ENCODE measurements at places on chromosomes 5 and 9. TPM values are rescaled to one million over a fixed set of nuclear protein-coding genes. Genes with fewer than 3 reads are reported as not detected.

The WHRN gene
- total RNA-seq: 1.9 TPM

The ITGA2 gene
- 0.61 TPM for total RNA-seq

The TMEM174 gene
- not detected for total RNA-seq

The PCDHB7 gene
- total RNA-seq: not detected

The PIP5KL1 gene
- total RNA-seq: 1.9 TPM

The NOXA1 gene
- 1.7 TPM for total RNA-seq

The RASGRF2 gene
- total RNA-seq: 8.2 TPM

DNA sequence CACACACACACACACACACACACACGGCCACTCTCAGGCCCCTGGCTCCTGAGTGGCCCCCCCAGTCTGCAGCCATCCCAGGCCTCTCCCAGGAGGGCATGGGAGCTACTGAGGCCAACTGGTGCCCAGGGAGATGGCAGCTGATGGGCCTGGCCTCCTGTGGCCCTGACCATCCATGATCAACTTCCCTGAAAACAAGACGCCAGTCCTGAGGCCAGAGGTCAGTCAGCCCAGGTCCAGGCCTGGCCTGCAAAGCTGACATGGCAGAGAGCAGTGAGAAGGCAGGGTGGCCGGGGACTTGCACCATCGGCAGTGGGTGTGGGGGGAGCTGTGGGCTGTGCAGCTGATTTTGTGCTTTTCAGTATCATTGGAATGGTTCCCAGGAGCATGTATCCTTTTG is 47.0 kb downstream of the SARDH start:
- no peak for DNase-seq

DNA sequence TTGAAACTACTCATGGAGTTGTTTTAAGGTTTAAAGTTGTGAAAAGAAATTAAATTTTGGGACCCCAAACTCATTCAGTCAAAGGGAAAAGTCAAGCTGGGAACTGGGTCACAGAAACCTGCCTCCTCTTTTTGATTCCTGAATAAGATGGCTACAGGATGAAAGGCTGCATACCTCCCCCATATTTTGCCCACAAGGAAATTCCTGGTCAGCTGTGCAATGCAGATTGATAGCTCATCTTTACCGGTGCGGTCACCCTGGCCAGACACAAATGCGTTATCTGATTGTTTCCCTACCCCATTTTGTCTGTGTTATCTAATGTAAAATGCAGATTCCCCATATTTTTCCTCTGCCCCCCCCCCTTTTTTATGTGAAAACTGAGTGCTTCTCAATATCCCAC is 1.3 kb downstream of the HAVCR2 start:
- no peak for DNase-seq

DNA sequence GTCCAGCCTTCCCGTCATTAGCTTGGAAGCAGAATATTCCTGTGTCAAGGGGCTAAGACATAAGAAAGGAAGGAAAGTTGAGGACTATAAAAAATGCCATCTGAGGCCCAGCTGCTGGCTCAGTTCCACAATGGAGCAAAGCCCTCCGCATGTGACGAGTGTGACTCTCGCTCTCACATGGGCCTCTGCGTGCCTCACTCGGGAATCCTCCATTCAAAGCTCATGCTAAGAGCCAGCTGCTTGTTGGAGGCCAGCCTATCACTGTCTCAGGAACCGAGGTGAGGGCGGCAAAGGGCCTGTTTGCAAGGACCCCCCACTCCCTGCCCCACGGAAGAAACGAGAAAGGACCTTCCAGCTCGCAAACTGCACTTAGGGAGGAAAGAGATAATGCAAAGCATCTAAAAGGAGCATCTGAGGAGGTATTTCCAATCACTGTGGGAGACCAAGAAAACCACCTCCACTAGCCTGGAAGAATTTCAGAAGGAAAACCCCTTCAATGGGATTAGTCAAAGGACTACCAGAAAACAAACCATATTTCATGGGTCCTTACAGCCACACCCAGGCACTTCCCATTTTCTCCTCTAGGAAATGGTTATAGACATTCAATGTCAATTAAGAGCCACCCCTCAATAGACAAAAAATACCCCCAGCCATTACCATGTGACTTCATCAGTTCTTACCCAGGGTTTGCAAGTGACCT is 95.3 kb downstream of the PRRT1B start:
- no peak for DNase-seq

DNA sequence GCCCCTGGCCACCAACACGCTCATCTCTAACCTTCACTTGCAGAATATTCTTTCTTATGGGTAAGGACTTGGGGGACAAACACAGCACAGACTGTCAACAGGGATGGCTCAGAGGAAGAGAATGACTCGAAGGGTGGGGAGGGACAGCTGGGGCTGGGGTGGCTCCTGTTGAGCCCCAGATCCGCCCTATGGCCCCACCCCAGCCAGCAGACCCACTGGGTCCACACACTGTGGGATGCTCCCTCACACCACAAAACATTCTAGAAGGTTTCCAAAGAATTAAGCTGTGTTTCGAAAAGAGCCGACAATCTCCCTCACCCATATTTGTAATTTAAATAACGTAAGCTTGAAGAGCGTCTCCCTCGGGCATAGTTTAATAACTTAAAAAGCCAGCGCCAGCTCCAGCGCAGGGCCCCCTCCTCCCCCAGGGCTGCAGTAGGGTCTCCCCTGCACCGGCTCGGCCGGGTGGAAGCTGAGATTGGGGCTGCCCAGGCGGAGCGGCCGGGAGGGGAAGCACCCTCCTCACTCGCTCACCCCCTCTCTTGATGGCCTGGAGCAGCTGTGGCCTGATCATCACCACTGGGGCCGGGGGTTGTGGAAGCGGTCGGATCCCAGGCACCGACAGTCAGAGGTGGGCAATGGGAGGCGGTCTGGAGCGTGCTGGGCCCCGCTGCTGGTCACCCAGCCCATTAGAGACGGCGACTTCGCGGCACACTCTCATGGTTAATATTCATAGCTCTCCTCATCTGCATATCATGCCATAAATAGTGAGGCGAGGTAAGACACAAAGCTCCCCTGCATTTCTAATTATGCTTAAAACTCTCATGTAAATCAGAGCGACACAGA is 37.6 kb downstream of the NACC2 start:
- DNase-seq: no peak

DNA sequence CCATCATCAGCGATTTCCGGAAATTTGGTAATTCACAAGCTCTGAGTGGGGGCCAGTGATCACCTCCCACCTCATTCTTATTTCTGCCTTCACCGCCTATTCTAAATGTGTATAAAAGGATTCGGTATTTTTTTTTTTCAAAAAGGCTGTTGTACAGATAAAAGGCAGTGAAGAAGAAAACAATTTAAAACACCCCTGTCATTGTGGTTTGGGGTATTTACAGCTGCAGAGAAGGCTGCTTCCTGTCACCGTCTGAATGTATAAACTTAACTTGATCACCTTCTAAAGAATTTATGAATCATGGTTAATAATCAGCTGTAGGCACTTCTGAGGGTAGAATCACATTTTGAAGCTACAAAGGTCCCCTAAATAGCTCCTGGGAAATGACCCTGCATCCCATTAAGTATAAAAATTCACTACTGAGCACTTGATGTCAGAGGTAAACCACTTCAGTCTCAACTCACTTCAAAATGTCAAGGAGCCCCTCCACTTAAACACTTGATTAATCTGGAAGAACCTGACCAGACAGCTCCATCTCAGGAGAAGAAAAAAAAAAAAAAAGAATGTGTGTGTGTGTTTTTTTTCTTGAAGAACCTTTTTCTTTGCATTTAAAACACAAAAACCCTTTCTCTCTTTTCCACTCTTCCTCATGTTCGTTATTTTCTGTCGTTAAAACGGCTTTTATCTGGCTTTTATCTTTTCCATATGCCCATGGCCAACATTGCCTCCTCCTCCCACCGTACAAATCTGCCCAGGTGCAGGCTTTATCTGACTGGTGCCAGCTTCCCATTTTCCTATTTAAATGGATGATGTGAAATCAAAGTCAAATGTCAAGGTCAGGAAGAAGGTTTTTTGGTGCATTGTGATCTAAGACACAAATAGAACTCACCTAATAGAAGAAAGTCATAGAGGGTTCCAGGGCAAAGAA is 291.2 kb downstream of the IRX1 start:
- DNase-seq: no peak

GRCh38 chr9:98034593-98035546 is 21.7 kb upstream of the NANS start:
- peak; percentile 96 for DNase-seq

DNA sequence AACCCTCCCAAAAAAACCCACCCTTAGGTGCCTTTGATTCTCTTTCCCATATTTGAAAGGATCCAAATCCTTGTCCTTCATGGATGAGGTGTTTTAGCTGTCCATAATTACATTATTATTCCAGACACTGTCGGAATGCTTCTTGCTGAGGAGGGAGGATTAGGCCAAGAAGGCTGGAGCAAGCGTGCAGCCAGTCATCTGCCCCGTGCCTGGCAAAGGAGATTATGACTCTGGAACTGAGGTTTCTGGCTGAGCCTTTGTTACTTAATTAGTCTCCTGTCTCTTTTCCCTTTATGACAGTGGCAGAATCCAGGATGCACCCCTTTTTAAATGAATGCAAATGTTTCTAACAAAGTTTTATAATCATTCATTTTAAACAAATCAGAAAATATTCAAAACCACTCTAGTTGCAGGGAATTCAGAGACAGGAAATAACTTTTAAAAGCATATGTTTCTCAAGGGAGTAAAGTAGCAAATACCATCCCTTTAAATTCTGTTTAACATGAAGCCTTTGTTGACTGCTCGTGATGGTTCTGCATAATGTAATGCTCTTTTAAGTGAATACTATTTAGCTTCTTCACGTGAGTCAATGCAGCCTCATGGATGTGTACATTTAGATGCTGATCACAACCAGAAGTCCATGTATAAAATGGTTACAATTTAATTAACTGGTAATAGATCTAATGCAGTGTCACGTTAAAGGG is 69.8 kb downstream of the GALNT10 start:
- DNase-seq: no peak

DNA sequence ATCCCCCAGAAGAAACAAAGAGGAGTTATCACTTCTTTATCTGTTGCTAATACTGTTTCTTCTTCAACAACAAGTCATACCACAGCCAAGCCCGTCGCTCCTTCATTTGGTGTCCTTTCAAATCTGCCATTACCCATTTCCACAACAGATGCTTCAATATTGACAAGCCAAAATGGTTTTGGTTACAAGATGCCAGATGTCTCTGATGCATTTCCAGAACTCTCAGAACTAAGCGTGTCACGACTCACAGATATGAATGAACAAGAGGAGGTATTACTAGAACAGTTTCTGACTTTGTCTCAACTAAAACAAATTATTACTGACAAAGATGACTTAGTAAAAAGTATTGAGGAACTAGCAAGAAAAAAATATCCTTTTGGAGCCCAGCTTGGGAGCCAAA is 16.0 kb upstream of the HAND1 start:
- no peak for DNase-seq

DNA sequence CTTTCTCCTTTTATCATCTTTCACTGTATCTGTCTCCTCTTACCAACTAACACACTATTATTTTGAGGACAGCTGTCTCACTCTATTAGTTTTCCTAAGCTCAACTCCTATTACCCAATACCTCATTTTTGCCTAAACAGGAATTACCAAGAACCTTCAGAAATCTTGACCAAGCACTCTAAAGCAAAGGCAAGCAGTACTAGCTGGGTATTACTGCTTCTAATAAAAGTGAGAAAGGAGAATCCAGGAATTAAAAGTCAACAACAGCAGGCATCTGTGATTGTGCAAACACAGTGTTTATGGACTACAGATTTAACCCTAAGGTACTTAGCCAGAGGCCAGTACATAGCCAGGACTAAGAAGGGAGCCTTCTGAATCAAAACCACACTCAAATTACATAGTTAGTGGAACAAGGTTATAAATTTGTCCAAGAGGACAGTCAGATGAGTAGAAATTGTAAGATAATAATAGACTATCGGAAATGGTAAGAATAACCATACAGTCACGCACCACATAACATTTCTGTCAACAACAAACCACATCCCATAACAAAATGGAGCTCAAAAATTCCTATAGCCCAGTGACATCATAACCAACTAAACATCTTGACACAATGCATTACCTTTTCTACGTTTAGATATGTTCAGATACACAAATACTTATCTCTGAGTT is 8.3 kb downstream of the RFX3 start:
- no peak for DNase-seq
